Daoy (cell line): ENCODE measurements at places on chromosomes 1 and 21. TPM values are rescaled to one million over a fixed set of nuclear protein-coding genes. Genes with fewer than 3 reads are reported as not detected.
A peak's percentile ranks its signal among the peaks of the same experiment; 100 is the strongest.

DNA sequence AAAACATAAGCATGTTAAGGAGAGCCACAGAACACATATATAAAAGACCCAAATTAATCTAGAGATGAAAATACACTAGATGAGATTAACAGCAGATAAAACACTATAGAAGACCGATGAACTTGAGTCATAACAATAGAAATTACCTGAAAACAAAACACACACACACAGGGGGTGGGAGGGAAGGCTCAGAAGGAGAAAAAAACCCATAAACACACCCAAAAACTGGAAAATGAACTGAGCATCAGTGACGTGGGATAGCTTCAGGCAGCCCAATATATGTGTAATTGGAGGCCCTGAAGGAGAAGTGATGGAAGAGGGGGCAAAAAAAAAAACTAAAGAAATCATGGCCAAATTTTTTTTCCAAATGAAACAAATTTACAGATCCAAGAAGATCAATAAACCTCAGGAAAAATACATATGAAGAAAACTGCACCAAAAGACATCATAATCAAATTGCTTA is 11.4 kb downstream of the ALDH9A1 start:
- DNase-seq: no peak

DNA sequence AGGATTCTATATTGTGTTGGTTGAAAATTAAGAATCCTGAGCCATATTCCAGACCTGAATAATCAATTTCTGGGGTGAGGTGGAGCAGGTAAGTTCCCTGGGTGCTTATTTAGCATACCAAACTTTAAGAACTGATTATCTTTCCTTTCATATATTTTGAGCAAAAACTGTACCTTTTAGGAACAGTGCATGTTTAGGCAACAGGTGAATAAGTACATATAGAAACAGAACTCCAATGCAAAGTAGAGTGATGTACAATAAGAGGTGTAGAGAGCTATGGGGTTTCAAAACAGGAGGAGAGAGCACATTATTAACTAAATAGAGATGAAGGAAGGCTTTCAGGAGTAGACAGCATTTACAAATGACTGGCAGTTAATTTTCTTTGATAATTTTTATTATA is 28.7 kb downstream of the TMED5 start:
- no peak for DNase-seq

DNA sequence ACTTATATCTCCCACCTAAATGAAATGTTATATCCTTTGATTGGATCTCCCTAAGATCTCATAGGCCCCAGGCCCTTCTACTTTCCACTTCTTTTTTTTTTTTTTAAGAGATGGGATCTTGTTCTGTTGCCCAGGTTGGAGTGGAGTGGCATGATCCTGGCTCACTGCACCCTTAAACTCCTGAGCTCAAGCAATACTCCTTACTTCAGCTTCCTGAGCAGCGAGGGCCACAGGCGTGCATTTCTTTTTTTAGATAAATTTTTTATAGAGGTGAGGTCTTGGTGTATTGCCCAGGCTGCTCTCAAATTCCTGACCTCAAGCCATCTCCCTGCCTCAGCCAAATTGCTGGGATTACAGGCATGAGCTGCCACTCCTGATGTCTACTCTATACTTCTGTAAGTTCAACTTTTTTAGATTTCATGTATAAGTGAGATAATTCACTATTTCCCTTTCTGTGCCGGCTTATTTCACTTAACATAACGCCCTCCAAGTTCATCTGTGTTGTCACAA is 987.5 kb upstream of the NCAM2 start:
- no peak for DNase-seq

DNA sequence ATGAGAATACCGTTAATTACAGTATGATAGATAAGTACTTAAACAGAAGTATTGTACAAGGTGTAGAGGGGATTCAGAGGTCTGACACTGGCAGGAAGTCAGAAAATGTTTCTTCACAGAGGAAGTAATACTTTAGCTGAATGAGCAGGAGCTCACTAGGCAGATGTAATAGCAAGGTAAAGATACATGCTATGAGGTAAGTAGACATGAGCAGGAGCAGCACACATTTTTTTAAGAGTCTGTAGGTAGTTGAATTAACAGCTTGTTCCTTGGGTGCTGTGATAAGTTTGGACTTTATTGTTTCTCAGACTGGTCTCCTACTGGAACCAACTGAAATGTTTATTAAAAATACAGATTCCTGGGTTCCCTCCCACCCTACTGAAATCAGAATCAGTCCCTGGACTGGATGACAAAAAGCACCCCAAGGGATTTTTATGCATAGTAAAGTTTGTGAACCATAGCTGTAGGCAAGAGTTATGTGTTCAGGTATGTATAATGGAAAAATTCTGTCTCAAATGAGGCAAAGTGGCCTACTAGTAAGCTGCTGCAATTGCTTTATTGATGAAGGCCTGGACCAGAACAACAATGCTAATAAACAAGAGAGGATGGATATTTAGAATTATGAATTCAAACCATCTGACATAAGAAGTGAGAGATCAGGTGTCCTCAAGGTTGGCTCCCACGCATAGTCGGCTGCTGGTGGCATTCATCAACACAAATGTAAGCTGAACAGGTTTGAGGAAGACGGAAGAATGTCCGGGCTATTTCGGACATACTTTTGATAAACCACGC is 902 bp downstream of the AP4B1 start:
- peak; percentile 26 for DNase-seq

DNA sequence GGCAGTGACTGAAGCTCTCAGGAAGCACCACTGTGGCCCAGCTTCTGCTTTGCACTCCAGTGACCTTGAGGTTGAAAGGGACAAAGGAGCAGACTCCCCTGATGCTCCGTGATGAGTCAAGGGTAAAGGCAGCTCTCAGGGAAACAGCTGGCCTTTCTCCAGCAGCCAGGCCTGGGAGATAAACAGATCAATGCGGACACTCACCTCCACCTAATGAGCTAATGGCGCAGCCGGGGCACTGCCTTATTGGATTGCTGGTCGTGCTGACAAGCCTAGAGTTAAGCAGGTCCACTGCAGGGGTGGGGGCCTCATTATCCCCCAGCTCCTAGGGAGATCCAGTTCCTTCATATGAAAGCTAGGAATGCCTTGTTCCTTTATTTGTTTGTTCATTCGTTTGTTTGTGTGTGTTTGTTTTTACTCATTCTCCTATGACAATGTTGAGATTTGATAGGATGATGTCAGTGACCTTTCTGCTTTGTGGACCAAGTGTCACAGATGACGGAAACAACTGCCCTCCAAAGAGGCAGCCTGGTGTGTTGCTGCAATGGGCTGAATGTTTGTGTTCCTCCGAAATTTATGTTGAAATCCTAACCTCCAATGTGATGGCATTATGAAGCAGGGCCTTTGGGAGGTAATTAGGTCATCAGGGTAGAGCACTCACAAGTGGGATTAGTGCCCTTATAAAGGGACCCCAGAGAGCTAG is 141.4 kb upstream of the BEND5 start:
- no peak for DNase-seq

- no peak for DNase-seq
Observed at GRCh38 chr1:12441414-12442105, 176.4 kb downstream of the DHRS3 start.

- no peak for DNase-seq
Observed at GRCh38 chr1:34842952-34843371, 16.6 kb downstream of the SMIM12 start.

- DNase-seq: no peak
Observed at GRCh38 chr1:11502516-11502915, 23.6 kb downstream of the DISP3 start.

The TMEM234 gene
- 6.4 and 8.7 TPM in 2 replicates for total RNA-seq

The RGS4 gene
- 68.6 and 81.8 TPM in 2 replicates for total RNA-seq

The C1orf116 gene
- total RNA-seq: 0.11 TPM in 1 of 2 replicates, not detected in the other
